Left lobe of liver (tissue), 2 donors: ENCODE measurements at places on chromosomes 1 and 21.
A peak's percentile ranks its signal among the peaks of the same experiment; 100 is the strongest.

- no peak for DNase-seq
These were observed 3.8 kb upstream of the MUL1 start for GRCh38 chr1:20511518-20512428.

- DNase-seq, result no peak
These were observed 751.3 kb upstream of the NEGR1 start for GRCh38 chr1:73033640-73034039.

DNA sequence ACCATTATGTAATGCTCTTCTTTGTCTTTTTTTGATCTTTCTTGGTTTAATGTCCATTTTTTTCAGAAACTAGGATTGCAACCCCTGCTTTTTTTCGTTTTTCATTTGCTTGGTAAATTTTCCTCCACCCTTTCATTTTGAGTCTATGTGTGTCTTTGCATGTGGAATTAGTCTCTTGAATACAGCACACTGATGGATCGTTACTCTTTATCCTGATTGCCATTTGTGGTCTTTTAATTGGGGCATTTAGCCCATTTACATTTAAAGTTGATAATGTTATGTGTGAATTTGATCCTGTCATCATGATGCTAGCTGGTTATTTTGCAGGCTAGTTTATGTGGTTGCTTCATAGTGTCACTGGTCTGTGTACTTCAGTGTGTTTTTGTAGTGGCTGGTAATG lies 75.6 kb upstream of the ETV3 start:
- no peak for DNase-seq

- DNase-seq, result peak; percentile 48
These were observed 1.3 kb upstream of the DNAJC16 start for GRCh38 chr1:15525050-15526020.

DNA sequence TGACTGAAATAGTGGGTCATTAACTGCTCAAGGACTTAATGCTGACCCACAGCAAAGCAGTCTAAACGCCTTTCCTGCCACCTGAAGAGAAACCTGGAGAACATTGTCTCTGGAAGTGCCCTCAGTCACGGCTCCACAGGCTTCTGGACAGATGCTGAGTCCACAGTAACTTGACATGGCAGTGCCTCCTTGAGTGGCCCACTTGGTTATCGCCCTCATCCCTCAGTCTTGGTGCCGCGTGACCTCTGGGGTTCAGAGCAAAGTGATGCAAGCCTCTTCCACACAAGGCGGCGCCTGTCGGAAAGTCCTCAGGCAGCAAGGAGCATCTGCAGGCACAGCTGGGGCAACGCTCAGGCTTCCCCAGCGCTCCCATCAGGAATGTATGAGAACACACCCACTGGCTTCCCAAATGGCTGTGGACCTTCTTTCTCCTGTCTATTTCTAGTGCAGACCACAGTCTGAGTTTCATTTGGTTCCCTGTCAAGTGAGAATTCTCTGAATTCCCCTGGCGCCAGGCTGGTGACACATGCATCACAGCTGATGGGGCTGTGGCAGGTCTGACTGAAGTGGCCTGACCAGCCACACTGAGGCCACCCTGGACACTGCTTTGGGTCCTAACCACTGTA lies 13.0 kb upstream of the ANGPTL7 start:
- no peak for DNase-seq

- DNase-seq, result no peak
These were observed 66.4 kb downstream of the LUZP1 start for GRCh38 chr1:23102289-23102688.

- DNase-seq, result no peak
These were observed 47.8 kb downstream of the GPR88 start for GRCh38 chr1:100585786-100586185.

DNA sequence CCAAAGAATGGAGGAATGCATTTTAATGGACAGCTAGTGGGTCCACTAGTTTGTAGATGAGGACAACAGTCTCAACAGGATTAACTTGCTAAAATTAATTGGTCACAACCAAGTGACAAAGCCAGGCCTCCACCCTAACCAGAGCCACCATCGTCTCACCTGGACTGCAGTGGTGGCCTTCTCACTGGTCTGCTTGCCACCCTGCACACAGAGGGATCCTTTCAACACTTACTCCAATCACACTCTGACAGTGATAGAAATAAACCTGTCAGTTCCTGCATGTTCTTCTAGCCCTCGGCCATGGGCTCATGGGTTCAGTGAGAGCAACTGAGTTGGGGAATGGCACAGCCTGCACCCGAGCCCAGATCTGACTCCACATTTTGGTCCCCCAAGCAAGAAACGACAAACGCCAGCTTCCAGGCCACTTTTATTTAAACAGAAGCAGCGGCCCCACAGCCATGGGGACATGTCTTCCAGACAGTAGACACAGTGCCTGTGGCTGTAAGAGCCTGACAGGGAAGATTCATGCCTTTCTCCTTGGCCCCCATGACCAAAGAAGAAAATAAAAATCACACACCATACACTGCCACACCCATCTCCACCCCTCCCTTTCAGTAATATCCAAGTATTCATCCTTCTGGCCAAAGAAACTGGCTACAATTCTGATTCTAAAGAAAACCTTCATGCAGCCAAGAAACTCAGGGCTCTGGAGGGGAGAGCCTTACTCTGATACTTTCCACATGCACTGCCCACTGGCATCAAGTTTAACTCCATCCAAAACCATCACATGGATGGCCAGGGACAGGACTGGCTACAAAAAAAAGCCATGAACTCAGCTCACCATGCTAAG lies 37.6 kb downstream of the DHCR24 start:
- DNase-seq, result no peak

DNA sequence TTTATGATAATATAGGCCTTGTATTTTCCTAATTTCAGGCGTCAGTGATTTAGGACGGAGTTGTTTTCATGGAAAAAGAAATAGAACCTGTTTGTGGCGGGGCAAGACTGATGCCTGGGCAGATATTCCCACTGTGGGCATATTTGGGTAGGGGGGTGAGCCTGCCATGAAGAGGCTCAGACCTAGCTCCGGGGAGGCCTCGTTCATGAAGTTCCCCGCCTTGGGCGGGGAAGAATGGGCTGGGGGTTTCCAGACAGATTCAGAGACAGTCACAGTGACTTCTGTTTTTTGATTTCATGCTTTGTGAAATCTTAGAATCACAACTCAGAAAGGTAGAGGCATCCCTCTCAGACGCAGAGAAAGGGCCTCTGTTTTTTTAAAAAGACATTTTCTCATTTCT lies 36.1 kb downstream of the RUNX3 start:
- DNase-seq, result peak; percentile 11

DNA sequence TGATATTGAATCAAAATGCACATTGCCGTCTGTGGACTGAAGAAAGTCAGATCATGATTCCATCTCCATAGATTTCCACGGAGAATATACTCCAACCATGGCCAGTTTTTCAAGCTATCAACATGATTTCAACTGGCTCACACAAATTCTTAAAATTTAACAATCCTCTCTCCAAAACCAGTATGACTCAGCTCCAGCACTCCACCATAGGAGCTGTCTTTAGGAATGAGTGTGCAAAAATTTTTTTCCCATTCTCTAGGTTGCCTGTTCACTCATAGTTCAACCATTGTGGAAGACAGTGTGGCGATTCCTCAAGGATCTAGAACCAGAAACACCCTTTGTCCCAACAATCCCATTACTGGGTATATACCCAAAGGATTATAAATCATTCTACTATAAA lies 40.8 kb downstream of the RGL1 start:
- no peak for DNase-seq

- DNase-seq, result no peak
These were observed 91.3 kb downstream of the RPE65 start for GRCh38 chr1:68358439-68358838.

- peak; percentile 34 for DNase-seq
These were observed 42.6 kb upstream of the LRP8 start for GRCh38 chr1:53370369-53370961.

GRCh38 chr1:162357681-162358266 lies 18.9 kb downstream of the SPATA46 start:
- DNase-seq, result no peak

DNA sequence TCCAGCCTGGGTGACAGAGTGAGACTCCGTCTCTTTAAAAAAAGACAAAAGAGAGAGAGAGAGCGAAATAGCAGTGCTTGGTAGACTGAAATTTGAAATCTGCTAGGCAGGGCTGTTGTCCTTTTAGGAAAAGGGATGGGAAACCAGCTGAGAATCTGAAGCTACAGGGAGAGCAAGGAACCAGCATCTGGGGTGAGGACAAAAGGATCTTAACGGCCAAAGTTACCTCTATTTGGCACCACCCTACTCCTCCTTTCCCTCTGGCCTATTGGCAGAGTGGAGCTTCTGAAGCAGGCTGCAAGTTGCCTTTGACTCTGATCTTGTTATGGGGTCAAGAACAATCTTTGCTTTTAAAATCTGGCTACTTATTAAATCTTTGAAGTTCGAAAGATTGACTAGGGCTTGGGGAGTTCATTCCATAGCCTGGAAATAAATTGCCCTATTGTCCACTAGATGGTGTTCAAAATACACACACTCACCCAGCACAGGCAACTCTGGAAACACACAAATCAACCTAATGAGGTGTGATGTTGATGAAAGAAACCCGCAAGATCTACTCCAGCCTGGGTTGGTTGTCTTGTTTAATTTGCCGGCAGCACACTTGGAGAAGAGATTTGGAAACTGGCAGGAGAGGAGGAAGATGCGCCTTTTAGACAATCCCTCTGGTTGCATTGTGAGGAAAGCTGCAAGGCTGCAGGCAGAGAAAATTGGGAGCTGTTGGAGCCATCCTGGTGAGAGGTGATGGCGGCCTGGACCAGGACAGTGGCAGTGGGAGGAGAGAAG lies 16.5 kb upstream of the PARP1 start:
- no peak for DNase-seq

DNA sequence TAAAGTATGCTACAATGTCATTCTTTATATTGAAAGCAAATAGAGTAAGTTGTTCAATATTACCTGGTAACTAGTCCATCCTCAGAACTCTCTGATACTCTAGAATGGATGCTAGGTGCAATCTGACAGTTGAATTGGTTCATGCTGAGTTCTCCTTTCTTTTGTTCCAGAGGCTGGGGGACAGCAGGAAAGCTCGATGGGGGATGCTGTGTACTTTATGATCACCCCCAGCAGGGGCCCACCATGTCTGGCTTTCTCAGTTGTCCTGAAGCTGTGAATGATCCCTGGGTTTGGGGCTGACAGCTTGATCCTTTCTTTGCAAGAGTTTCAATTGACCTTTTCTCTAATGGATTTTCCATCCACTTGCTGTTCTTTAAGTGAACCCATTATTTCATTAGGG lies 22.5 kb downstream of the FMN2 start:
- no peak for DNase-seq

GRCh38 chr21:33699277-33699676 lies 57.0 kb downstream of the ITSN1 start:
- no peak for DNase-seq

DNA sequence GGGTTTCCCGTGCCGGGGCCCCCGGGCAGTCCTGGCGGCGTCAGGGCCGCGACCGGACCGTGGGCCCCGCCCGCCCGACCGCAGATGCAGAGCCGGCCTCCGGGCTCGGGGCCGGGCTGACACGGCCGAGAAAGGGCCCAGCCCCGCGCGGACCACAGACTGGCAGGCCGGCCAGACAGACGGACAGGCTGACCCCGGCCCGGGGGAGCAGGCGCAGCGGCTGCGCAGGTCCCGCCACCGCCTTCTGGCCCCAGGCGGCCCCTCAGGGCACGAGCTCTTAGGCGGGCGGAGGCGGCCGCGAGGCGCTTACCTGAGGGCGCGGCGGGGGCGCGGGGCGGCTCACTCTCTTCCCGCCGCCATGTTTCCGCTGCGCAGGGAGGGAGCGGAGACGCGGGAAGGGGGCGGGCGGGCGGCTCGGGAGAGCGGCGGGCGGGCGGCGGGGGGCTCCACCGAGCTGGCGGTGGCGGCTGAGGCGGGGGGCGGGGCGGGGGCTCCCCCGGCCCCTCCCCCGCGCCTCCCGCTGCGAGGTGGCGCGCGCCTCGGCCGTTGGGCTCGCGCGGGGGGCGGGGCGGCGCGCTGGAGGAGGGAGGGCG lies at the start of gene SCMH1:
SCMH1 (minus strand) TSS at position 558 of the 593 bp plus-strand sequence. CDS start 56,173 bp downstream, outside the sequence.
- DNase-seq, result peak; percentile 58

DNA sequence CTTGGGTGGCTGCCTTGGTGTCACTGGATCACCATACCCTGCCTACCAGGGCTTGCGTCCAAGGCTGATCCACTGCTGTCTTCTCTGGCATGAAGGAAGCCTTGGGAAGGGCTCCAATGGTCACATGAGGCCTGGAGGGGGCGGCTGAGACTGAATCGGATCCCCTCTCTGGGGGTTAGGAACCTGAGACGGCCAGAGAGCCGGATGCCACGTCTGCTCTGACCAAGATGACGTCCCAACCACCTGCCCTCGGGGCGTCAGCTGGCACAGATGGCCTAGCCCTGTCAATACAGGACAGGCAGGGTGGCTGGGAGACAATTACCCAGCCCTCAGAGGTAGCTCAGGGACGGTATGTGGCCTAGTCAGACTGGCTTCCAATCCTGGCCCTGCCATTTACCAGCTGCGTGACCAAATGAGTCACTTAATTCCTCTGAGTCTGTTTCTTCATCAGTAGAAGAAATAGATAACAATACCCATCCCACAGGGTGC lies 5.4 kb downstream of the TRIM62 start:
- DNase-seq, result peak; percentile 45
